ENCODE measurements at places on chromosomes 6 and 20. TPM values are rescaled to one million over a fixed set of nuclear protein-coding genes. Genes with fewer than 3 reads are reported as not detected.

The CALHM5 gene
- total RNA-seq: under 0.01 TPM

DNA sequence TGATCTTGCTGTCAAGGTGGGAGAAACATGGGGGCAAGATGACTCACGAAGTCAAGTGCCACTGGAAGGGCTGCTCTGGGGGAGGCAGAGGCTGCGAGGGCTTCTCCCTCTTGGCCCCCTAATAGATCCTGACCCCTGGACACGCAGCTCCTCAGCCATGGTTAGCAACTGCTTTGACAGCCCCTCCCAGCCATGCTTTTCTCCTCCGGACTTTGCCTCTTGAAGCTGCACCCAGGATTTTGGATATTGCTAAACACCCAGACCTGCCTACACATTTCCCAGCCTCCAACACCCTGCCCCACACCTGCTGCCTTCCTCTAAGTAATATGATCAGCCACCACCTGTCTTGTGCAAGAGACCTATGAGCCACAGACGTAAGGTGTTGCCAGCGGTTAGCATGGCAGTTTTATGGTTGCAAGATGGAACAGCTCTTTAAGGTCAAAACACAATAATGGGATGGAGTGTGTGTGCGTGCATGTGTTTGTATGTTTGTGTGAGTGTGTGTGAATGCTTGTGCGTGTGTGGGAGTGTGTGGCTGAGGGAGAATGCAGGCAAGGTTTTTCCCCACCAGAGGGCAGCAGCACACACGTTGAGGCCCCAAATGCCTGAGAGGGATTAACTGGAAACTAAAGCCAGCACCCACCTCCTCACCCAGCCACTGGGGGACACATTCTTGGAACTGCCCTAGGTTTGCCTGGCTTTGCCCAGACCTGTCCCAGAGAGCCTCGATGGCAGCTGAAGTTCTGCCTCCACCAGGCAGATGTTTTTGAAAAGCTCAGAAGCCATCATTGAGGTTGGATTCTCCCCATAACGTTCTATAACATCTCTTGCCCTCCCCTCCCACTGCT lies 2.5 kb downstream of the IP6K3 start:
- peak; percentile 69 for DNase-seq

The TBC1D7 gene
- total RNA-seq: 14.0 TPM

DNA sequence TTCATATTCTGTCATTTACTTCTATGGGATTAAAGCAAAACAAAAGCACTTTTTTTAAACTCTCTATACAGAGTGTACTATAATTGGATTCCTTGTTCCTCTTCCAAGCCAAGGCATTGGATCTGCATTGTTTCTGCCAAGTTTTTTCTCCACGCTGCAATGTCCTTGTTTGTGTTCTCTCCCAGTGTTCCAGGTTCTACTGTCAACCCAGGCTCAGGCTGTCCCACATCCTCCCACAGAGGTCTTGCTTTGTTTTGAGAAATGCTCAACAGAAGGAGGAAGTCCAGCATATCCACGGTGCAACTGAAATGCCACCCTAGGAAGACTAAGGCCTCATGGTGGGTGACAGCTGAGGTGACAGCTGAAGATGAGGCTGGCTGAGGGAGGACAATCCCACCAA lies 287.1 kb upstream of the PRDM1 start:
- DNase-seq: no peak

The CD109 gene
- total RNA-seq: 22.1 TPM

- peak; percentile 5 for DNase-seq
These were observed 679.5 kb upstream of the NRSN1 start for GRCh38 chr6:23446469-23446967.

DNA sequence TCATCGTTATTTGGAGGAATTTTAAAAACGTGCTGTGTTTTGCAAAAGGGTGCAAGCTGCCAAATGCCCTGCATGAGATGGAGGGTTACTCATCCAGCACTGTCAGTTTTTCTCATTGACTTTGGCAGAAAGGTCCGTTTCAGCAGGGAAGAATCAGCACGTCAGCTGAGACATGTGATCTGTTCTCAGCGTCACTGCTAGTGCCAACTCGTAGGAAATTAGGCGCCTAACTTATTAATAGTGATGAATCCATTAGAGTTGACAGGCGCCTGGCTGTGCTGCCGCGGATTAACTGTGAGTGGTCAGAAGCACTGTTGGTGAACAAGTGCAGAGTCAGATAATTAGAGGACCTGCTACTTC lies 175.5 kb upstream of the FOXQ1 start:
- no peak for DNase-seq

DNA sequence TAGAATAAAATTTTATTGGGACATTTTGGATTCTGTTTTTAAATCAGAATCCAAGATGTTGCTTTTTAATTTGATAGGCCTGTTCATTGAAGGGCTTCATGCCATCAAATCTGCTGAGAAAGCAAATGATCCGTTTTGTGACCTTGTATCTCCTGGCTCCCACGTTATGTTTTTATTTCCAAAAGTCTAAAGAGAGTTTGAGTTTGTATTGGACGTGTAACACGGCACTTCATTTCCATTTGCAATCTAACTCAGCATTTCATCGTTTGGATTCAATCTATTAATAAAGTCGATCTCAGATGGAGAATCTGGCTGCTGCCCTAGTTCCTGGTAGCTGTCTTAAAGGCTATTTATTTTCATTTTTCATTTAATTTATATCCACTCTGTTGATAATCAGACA lies 17.0 kb downstream of the KIF25 start:
- DNase-seq: no peak

The GPX5 gene
- total RNA-seq: not detected

- peak; percentile 59 for DNase-seq
These were observed 19.6 kb upstream of the IL17F start for GRCh38 chr6:52263709-52264540.

DNA sequence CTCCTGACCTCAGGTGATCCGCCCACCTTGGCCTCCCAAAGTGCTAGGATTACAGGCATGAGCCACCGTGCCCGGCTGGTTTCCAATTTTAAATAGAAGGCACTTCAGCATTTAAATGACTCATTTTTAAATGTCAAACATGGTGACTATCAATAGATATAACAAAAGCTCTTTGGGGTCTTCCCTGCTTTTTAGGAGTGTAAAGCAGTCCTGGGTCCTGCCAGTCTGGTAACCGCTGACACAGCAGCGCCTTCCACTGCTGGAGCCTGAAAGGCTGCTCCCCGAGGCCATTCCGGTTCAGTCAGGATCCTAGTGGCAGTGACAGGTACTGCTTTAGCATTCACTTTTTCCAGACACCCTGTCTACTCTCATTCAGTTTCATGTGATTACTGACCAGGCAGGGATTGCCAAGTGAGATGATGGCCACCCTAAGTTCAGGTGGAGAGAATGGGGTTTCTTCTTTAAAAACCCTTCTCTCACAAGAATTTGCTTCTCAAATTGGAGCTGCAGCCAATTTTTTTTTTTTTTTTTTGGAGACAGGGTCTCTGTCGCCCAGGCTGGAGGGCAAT lies 5.1 kb downstream of the DIDO1 start:
- peak; percentile 78 for DNase-seq

DNA sequence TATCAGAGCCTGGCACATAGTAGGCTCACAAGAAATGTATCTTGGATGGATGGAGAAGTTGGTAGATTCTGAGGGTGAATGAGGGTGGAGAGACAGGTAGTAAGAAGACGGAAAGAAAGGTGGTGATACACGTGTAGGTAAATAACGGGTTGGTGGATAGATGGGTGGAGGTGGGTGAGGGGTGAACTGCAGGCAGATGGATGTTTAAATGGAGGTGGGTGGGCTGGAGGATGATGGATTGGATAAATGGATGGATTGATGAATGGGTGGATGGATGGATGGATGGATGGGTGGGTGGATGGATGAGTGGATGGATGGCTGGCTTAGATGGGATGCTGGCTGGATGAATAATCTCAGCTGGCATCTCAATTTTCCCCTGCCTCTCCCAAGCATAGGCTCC lies 9.9 kb downstream of the CDH22 start:
- DNase-seq: no peak

The KIF25 gene
- total RNA-seq: not detected

DNA sequence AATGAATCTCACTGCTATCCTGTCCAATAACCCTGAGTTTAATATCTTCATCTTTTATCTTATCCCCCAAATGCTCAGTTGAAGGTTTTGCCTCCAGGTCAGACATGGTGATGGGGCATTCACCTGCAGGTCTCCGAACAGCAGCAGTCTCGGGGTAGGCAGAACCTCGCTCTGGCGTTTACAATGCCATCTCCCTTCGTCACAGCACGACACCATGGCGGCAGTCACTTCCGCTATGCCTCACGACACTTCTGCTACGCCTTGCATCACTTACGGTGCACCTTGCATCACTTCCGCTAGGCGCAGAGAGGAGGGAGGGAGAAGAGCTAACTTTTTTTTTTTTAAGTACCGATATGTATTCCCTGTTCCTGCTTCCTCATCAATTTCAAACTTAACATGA lies 194.9 kb downstream of the BCAS1 start:
- DNase-seq: no peak

DNA sequence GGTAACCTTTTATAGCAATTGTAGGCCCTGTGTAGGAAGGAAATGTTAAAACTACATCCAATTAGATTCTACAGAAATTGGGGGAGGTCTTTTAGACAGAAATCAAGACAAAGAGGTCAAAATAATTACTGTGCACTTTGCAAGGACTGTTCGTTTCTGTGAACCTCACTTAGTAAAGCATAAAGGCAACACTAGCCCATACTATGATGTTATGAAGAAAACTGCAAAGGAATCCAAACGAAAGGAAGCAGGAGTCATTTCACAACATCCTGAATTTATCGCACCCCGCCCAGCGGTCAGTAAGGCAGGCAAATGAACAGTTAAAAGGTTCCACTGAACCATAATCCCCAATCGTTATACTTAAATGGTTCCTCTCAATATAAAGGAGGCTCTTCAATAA lies 429.5 kb upstream of the ARID1B start:
- DNase-seq: no peak

GRCh38 chr20:63000958-63001357 lies 5.8 kb downstream of the BHLHE23 start:
- DNase-seq: no peak

GRCh38 chr6:164322533-164322932 lies 908.0 kb downstream of the QKI start:
- no peak for DNase-seq

The XKR7 gene
- under 0.01 TPM for total RNA-seq

- no peak for DNase-seq
These were observed 40.8 kb upstream of the MAN1A1 start for GRCh38 chr6:119390247-119390793.

The TRMT11 gene
- 12.1 TPM for total RNA-seq

GRCh38 chr20:57856658-57857057 lies 146.8 kb upstream of the PMEPA1 start:
- no peak for DNase-seq

DNA sequence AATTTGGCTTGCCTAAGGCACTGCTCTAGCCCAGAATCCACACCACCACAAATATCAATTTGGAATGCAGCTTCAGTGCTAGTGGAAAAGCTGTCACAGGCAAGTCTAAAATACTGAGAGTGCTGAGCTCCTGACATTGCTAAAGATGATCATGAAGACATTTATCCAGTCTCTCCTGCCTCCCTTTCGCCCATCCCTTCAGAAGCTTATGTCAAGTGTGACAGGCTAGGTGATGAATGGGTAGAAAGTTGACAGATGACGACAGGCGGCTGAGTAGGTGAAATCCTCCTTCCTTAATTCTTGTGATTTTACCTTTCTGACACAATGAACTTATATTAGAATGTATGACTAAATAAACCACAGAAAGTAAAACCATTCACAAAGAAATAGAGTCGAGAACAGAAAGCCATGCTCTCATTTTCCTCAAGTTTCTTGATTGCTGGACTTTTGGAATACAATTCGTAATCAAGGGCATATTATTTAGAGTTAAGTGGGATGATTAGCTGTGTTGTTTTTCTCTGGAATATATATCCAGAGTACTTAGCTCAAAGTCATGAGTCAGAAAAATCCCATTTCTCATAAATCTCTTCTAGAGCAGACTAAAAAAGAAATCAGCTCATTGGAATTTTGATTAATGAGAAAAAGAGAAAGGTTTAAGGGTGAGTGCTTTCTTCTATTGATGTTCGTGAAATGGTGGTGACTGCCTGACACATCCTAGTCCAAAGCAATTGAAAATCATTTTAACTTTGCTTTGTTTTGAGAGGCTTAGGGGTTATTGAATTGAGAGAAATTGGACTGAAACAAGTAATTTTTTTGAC lies 1228.2 kb upstream of the CITED2 start:
- DNase-seq: no peak

- no peak for DNase-seq
These were observed 54.8 kb upstream of the ADGRG6 start for GRCh38 chr6:142246960-142247359.

GRCh38 chr6:38346291-38347079 lies 293.2 kb downstream of the BTBD9 start:
- DNase-seq: no peak

DNA sequence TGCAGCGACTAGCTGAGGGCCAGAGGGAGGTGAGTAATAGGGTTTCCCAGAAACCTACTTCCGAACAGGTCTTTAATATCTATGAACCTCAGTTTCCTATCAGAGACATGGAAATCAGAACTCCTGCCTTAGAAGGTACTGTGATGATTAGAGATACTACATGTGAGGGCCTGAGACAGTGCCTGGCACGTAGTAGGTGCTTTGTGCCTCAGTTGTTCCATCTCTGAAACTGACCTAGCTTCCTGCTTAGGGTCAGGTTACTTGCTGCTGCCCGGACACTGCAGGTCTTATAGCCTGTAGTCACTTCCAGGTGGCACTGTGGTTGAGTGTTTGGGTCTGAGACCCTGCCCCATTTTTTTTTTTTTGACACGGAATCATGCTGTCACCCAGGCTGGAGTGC lies 20.9 kb downstream of the RAB44 start:
- DNase-seq: no peak

GRCh38 chr6:5632348-5632935 lies 371.1 kb downstream of the FARS2 start:
- DNase-seq: no peak

DNA sequence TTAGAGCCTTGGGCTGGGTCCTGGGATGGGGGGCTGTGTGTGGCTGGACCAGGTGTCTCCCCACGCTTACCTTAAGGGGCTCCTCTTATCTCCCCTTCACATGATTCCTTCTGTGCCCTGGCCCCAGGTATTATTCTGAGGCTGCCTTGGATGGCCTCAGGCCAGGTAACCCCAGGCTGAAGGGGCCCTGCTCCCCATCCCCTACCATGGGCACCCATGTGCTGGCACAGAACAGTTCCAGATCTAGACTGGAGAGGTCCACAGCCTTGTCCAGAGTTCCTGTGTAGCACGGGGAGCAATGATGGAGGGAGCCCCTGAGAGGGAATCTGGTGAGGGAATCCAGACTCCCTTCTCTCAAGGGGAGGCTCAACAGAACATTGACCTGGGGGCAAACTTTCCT lies 32.1 kb downstream of the MOCS1 start:
- no peak for DNase-seq

The E2F1 gene
- total RNA-seq: 13.5 TPM

The RIPPLY2 gene
- not detected for total RNA-seq

DNA sequence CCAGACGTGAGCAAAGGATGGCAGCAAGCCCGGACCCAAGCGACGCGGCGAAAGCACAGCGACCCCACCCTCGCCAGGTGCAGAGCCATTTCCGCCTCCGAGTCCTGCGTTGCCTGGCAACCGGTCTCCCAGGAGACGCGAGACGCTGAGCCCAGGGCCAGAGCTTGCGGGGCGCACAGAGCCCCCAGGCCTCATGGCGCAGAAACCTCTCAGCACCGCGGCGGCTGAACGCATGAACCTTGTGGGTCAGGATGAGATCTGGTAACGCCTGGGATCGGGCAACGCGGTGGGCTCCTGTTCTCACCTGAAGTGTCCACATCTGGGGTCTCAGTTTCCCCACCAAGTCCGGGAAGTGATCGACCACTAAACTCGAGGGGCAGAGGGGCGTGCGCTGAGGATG lies 77.7 kb downstream of the ANKRD60 start:
- DNase-seq: no peak

- DNase-seq: no peak
These were observed 55.4 kb upstream of the SIRPG start for GRCh38 chr20:1712634-1713624.

- no peak for DNase-seq
These were observed 34.7 kb downstream of the BMP2 start for GRCh38 chr20:6802227-6802626.

All from hematopoietic multipotent progenitor cell (in vitro differentiated cells).